ENCODE measurements at places on chromosomes 16 and 17.
A peak's percentile ranks its signal among the peaks of the same experiment; 100 is the strongest.

DNA sequence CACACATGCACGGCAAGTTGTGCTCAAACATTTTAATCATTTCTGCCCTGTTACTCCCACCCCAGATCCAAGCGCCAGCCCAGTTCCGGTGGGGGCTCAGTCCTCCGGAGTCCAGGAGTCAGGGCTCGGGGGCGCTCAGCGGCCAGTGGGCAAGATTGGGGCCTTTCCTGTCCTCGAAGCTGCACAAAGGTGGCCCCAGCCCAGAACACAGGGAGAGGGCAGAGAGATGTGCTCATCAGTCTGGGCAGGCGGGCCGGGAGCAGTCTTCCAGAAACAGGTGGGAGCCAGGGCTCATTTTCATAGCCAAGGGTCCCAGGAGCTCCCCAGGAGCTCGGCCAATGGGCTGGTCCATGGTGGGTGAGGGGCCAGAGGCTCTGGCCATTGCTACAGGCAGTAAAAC lies 4.1 kb downstream of the PRSS8 start:
- no peak for DNase-seq

- no peak for DNase-seq
These were observed 11.0 kb downstream of the FBRS start for GRCh38 chr16:30669026-30669902.

DNA sequence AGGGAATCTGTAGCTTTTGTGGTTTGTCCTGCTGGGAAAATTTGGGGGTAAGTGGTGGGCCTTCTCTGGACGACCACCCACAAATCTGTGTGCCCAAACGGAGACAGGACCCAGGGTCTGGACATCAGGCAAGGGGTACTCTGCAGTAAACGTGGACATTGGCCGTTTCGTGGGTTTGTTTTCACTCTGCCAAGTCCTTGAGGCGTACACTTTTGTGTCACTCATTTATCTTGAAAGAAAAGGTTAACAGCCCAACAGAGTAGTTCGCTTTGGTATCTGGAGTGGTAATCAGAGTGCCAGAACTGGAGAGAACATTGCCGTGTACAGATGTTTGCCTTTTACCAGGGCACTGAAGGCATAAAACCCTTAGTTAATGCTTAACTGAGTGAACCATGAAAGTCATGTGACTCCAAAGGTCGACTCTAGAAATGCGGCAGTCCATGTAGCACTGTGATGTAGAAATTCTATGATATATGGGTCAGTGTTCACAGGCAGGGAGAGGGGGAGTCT lies 15.4 kb downstream of the NAA60 start:
- DNase-seq: peak; percentile 10

DNA sequence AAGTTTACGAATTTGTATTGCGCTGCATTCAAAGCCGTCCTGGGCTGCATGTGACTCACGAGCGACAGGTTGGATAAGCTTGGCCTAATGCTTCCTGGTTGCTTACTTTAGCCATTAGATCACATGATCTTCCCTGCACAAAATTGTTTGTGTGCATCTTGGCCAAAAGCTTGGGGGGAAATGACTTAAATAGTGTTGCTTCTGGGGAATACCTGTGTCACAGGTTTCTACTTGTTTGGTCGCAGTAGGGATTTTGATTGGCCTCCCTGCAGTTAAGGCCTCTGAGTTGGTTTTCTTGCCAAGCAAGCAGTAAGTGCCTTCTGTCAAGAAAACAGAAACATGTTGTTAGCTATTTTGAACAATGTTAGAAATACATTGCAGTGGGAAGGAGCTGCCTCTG lies 39.6 kb upstream of the DUSP14 start:
- no peak for DNase-seq

GRCh38 chr17:78798695-78799559 lies 16.9 kb upstream of the CYTH1 start:
- DNase-seq: no peak

- DNase-seq: no peak
These were observed 228.9 kb upstream of the TNRC6C start for GRCh38 chr17:77729587-77729986.

DNA sequence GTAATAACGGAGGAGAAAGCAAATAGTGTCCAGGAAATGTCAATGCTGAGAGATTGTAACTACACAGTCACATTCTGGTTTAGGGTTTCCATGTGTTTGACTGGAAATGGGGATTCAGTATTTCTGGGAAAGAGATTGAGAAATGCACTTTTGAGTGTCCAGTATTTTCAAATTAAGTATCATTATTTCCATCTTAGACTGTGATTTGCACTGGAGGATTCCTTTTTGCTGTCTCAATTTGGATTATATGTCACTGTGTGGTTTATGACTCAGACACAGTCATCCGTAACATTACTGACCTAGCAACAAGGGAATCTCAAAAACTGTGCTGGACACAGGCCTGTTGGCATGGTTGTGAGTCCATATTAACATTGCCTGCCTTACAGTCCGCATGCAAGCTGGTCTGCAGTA lies 681.4 kb downstream of the CDH11 start:
- DNase-seq: no peak

DNA sequence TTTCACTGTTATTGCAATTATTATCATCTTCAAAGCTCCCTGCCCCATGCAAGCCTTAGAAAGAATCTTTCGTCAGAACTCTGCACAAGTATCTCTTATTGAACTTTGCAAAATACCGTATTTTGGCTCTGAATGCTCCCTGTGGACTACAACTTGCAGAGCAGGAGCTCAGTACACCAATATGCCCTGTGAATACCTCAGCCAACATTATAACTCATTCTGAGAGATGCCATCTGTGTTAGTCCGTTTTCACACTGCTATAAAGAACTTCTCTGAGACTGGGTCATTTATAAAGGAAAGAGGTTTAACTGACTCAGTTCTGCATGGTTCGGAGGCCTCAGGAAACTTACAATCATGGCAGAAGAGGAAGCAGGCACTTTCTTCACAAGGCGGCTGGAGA lies 87.2 kb upstream of the XYLT1 start:
- no peak for DNase-seq

DNA sequence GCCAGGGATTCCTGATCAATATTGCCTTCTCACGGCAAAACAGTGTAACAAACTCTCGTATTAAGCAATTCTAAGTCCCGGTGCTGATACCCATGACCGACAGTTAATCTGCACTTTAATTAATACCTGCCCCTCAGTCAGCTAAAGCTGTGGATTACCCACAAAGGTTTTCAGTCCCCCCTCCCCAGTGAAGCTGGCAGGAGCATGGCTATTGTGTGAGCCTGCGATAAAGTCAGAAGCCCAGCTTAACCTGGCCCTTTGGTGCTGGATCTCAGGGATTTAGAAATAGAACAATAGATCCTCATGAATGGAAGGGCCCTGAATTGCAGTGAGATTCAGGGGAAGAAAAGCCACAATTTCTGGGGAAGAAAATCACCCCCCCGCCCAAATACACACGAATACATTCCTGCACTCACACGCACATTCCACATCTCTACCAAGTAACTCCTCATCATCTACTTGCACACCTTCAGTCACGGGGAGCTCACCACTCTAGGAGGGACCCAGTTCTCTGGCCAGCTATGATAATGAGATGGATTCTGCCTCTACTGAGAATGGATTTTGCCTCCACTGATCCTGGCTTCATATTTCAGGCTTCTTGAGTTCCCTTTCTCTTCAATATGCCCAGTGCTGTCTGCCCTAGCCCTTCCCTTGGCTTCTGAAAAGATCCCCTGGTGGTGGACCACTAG lies 102.6 kb downstream of the WSCD1 start:
- no peak for DNase-seq

DNA sequence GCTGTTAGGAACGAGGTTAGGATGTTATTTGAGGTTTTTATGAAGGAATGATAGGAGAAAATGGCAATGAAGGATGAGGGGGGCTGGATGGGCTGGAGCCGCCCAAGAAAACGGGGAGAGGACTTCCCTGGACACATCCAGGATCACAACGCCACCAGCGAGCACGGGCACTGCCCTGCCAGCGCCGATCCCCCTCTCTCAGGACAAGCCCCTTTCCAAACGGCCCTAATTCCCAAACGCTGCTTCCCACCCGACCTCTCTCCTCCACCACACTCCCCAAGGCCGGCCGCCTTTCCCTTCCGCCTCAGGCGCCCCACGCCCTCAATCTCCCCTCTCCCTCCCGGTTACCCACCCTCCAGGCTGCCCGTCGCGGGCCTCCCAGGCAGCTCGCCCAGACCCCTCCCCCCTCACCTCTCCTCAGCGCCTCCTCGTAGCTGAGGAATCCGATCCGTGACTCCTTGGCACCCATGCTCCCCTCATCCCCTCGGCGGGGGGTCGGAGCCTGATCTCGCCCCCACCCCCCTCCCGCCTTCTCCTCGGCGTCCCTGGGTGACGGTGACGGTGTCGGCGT lies 377 bp downstream of the USP32 start:
- DNase-seq: peak; percentile 52

DNA sequence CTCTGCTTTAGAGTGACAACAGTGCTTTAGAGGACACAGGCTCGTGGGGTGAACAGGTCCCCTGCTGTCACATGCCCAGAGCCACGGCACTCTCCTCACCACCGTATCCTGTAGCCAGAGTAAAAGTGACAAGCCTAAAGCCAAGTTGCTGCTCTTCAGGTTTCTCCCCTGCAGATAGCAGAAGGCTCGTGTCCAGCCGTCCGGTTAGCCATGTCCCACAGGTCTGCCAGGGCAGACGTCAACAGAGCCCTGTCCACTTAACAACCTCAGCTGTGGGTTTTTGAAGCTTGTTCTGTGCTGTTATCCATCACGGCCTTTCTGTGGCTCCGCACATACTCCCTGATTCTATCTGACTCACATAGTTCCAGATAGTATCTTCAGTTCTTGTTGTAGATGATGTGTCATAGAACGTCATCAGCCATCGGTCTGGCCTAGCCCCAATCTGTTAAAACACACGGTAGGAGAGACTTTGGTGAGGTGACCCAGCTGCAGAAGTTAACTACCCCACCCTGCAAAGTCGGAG lies 100.7 kb downstream of the SOCS1 start:
- DNase-seq: no peak

DNA sequence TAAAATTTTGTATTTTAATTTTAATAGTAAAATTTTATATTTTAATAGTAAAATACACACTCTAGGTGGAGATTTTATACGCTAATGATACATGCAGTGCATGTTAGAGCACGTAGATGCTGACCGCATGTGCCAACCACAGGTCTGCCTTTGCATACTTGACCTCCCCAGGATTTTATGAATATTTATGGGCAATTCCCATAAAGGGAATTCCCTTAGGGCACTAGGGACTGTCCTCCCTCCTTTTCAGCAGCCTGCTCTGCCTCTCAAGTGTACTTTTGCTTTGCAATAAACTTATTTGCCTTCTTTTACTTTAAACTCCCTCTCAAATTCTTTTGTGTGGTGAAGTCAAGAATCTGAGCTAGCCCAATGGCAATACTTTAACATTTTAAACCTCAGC lies 217.7 kb upstream of the CDH8 start:
- DNase-seq: peak; percentile 43

DNA sequence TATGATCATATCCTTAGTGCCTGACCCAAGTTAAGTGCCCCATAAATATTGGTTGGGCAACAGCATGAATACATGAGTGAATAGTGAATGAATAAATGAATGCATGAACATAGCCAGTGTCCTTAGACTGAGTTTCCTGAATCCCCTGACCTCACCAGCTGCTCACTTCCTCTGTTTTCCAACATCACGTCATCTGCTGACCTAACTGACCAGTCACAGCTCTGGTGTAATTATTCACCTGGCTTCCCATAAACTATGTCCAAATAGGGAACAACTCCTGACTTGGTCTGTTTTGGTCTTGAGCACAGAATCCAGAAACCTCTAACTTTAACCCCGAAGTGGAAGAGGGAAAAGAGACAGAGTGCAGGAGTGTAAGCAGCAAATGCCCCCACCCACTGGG lies 83.4 kb downstream of the ASIC2 start:
- DNase-seq: no peak

- DNase-seq: no peak
These were observed 175.5 kb downstream of the CYB561 start for GRCh38 chr17:63270610-63271009.

- DNase-seq: no peak
These were observed 24.4 kb downstream of the IRF8 start for GRCh38 chr16:85923153-85924021.

DNA sequence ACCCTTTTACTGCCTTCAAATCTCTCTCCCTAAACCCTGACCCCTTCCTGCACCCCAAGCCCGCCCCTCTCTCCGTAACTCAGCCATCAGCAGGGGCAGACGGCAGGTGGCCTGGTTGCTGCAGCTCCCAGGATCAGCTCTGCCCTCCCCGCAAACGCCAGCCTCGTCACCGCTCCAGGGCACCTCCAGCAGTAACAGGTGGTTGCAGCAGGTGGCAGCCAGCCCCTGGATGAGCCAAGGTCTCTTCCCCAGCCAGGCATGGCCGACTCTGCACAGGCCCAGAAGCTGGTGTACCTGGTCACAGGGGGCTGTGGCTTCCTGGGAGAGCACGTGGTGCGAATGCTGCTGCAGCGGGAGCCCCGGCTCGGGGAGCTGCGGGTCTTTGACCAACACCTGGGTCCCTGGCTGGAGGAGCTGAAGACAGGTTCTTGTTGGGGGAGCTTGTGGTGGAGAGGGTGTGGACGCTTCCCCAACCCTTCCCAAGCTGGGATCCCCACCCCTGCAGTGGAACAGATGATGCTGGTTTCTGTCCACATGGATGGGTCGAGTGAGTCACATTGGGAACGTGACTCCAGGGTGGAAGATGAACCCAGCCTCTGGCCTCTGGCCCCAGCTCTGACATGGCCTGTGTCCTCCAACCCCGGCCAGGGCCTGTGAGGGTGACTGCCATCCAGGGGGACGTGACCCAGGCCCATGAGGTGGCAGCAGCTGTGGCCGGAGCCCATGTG lies 558 bp downstream of the HSD3B7 start:
- peak; percentile 46 for DNase-seq

DNA sequence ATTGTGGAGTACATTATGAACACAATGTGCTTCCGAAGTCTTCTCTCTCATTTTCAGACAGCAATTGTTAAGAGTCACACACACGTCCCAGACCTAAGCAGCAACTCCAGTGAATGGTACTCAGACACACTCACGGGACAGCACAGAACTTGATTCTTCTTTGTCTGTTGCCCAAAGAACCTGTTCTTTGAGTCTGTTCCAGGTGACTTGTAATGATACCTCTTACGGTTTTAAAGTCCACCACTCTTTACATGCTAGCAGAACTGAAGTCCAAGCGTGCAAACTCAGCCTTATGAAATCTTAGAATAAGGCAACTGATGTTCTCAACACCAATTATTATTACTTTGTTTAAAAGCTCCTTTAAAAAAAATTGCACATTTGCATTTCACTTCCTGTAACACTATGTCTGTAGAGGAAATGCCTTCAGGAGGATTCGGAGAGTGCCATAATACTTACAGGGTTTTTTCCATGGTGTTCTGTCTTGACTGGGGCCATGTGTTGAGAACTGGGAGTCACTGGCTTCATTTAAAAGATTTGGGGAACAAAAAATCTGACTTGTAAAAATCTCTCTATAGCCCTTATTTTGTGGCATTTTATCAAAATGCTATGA lies 48.1 kb downstream of the MARF1 start:
- peak; percentile 31 for DNase-seq

DNA sequence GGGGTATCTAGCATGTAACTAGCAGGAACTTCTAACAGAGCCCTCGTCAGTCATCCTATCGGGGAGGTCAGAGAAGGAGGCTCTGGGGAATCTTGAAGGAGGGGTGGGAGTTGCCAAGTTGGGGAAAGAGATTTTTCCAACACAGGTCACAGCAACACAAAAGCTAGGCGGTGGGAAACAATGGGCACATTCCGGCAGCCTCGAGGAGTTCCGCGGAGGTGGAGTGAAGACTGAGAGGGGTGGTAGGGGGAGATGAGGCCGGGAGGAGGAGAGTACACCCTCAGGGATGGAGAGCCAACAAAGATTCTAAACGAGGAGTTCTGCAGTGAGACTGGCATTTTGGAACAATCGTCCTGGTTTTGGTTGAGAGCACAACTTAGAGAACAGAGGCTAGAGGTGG lies 13.5 kb upstream of the CALB2 start:
- DNase-seq: no peak
